Cardiac septum (tissue), 1 donor: ENCODE measurements at places on chromosomes 2 and 18.

GRCh38 chr2:223180463-223180862 is 128.5 kb downstream of the KCNE4 start:
- DNase-seq = no peak

GRCh38 chr2:98142106-98142791 is 55.3 kb downstream of the VWA3B start:
- no peak for DNase-seq

- no peak for DNase-seq
Observed at GRCh38 chr2:181585732-181586131, 71.2 kb downstream of the CERKL start.

DNA sequence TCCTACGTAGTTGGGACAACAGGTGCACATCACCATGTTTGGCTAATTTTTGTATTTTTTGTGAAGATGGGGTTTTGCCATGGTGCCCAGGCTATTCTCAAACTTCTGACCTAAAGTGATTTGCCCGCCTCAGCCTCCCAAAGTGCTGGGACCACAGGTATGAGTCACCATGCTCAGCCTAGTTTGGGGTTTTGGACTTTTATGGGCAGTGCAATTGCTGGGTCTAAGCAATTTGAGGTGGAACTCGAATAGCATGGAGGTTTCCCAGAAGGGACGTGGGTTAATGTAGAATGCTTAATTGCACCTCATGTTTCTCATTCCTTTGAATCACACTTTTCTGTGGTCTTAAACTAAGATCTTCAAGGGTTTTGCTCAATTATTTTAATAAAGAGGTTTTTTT is 102.3 kb upstream of the EPHA4 start:
- no peak for DNase-seq

GRCh38 chr2:33595385-33595784 is 3.7 kb downstream of the FAM98A start:
- DNase-seq = no peak

- DNase-seq = no peak
Observed at GRCh38 chr2:200737585-200737984, 74.1 kb upstream of the BZW1 start.

DNA sequence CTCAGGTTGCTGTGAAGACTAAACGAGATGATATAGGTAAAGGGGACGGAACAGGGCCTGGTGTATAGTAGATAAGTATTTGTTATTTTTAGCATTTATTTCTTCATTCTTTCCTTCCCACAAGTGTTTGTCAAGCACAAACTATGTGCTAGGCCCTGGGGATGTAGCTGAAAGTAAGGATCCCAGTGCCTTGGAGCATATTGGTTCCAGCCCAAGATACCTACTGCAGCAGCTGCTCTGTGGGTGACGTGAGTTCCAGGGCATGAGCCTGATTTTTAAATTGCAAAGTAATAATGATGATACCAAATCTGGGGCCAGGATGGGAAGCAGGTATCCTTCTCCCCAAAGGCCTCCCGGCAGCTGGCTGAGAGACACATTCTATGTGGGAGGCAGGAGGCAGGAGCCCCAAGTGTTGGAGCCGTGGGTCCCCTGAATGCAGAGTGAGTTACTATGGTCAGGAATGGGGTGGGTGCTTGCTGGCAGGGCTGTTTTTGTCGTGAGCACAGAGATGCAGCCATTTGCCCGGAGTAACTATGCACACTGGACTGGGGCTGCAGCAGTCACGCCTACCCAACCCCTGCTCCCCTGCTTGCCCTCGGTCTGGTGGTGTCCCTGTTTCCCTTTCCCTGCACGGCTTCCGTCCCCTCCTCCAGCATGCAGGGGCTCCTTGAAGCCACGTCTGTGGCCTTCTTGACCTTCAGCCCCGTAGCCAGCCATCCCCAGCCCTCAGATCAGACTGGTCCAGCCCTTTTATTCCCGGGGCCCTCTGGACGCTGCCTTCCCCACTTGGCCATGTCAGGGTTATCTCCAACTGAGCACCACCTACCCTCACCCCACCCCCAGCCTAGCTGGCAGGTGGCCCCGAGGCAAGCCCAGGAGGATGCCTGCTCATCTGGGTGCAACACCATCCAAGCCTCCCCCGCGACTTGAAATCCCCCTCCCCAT is 52.4 kb downstream of the INHBB start:
- DNase-seq = peak; percentile 67

DNA sequence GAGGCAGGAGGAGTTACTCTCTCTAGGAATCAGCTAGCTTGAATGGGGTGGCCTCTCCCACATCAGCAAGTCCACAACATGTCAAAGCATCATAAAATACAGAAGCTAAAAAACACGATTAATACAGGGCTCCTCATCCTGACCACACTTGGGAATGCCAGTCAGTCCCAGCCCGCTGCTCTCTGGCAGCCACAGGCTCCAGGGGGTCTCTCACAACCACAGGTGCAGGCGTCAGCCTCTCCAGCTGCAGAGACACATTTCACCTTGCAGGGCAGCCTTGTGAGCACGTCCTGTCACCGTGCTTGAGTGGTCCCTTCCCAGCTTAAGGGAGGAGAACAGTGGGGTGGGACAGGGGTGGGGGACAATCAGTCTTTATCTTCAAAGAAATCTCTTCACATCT is 137.4 kb upstream of the SH3BP4 start:
- no peak for DNase-seq

GRCh38 chr2:221571551-221572218 is 419 bp downstream of the EPHA4 start:
- peak; percentile 77 for DNase-seq

- DNase-seq = peak; percentile 79
Observed at GRCh38 chr2:170505631-170506275, 209.4 kb upstream of the SP5 start.

DNA sequence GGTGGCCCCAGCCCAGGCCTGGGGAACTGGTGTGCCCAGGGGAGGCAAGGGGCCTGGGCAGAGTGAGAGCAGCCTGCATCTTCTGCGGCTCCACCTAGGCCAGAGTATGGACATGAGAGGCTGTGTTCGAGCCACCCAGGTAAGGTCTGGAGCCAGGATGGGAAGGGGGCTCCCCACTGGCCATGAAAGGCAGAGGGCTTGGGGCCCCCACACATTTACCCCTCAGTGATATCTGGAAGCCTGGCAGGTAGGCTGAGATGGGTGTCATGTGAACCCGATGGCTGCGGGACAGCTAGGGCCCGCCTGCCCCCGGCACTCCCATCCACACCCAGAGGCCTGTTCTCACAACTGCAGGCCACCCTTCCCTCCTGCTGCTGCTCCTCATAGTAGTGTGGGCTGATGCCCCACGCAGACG is 13.2 kb downstream of the ADRA2B start:
- peak; percentile 70 for DNase-seq

- DNase-seq = no peak
Observed at GRCh38 chr2:227903381-227903780, 31.9 kb downstream of the DAW1 start.

DNA sequence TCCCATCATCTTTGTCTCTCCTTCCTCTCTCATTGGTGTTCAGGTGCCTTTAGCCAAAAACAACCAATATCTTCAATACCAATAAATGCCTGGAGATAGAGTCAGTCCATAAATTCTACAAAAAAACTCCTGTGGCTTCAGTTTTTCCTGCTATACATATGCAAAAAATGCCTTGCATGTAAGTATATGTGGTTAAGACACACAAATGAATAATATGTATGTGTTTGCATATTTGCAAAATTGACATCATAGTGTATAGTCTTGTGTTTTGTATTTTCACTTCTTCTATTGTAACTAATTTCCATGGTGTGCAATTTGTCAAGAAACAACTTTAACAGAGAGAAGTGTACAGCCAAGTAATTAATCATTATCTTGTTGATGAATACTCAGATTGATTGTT is 115.5 kb downstream of the NYAP2 start:
- DNase-seq = no peak

DNA sequence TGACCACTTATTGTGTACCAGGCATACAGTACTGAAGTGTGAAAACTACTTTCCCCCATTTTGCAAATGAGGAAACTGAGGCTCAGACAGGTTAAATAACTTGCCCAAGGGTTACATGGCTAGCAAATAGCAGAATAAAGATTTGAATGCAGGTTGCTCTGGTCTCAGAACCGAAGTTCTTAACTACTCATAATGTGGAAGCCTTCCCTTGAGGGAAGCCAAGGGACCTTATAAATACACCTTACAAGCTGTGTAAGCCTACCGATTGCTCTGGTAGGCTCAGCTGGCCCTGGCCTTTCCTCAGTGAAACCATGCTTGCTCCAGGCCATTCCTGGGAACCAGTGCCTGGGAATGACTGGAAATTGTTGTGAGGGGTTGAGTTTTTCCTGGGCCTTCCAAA is 114.6 kb upstream of the CDCA7 start:
- no peak for DNase-seq

DNA sequence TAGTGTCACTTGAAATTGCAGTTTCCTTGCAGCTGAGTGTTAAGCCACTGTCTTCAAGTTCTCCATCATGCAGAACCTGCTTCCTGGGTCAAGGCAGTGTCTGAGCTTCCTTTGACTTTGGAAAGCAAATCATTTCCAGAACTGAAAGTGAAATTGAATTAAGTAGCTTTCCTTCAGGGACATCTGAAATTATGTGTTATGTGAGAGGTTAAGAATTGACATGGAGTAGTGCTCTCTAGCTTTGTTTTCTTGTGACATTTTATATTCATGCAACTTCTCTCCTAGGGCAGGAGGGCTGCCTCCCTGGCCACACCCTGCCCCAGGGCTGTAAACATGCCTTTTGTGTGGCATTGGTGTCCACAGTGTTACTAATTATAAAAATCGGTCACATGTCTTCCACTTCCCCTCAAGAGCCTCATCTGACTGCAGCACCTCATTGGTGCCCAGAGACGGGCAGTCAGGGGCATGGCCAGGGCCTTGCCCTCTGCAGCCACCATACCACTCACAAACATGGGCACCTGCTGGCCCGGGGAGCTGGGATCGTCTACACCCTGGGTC is 14.4 kb downstream of the RAB12 start:
- DNase-seq = no peak

DNA sequence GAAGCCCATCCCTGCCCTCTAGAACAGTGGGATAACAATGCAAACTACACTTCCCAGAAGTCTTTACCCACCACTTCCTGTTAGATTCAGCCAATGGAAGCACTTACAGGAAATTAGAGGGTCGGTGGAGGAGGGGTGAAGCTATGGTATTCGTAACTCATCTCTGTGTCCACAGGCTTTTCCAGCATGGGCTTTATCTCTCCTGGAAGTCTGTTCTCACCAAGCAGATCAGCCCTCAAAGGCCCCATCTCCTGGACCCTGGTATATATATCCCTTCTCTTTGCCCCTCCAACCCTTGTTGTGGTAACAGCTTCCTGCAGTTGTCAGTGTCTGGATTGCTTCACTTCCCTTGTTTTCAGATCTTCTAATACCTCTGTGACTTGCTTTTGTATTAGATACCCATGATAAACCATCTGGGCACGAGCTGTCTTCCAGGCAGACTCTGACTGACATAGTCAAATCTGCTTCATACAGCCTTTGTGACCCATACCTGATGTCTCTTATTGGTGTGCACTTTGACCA is 475.0 kb upstream of the POU3F3 start:
- DNase-seq = no peak

DNA sequence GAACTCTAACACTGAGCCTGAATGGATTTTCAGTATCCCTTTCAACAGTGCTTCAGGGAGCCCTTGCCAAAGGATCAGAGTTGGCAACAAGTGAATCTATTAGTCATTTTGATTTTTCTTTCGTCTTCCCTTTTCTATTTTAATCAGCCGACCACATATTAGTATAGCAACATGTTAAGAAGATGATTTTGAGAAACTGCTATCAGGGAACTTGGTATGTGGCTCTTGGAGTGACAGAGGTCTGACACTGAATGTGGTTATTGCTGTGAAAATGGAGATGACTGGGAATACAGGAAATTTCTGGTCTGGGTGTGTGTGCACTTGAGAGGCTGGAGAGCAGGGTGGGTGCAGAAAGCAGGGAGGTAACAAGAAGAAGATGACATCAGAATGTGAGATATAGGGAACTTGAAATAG is 28.7 kb upstream of the IL1RL1 start:
- no peak for DNase-seq

DNA sequence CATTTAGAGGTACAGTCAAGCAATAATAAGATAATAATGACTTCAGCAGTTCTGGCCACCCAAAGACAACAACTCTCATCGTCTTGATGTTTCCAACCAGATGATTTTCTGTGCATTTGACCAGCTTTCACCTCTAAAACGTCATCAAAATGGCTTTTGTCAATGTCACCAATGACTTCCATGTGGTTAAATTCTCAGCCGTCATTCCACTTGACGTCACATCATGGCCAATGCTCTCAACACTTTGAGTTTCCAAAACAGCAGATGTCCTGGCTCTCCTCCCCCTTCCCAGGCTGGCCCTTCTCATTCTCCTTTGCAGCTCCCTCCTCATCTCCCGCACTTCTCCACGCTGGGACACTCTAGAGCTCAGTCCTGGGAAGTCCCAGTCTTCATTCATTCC is 258.3 kb downstream of the BCL2 start:
- no peak for DNase-seq

DNA sequence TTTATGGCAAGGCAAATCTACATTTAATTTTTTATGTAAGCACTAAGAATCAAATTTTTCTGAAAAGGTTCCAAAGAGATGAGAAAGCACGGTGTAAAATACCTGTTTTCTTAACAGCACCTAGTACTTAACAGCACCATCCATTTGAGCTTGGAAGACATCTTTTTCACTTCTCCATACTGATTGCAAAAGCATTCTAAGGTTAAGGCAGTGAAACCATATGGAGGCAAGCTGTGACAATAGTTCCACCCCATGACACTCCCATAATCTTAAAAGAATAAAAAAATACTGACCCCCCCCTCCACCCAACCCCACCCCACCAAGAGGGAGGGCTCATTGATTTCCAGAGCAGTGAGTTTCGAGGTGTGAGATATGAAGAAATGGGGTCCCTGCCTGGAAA is 60.6 kb downstream of the ZCCHC2 start:
- DNase-seq = no peak

GRCh38 chr2:241820625-241821384 is 11.8 kb downstream of the NEU4 start:
- peak; percentile 51 for DNase-seq

DNA sequence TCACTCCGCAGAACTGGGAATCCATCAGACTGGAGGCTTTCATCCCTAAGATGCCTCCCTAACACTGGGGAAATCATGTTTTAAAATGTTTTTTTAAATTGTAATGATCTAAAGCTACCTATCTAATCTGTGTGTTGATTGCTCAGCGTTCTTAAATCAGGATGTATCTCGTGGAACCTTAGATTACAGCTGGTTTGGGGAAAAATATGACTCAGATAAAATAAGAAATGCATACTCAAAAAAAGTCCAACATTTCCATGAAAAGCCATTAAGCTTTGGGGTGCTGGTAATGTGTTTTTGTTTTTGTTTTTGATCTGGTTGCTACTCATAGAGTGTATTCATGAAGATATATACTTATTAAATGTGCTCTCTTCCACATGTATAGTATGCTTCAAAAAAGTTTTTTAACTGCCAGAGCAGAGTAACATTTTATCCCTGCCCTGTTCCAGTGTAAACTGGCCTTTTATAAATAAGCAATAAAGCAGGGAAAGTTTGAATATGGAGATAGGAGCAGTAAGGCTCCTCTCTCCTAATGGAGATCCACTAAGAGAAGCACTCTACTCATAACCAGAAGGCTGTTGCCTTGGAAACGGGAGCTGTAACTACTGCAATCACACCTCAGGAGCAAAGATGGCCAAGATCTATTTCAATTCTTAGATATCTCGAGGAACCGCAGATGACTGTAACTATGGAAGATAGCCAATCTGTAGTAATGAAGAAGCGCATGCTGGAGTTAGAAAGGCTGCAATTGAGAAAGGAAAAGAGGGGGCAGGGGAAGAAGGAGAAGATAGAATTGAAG is 41.6 kb downstream of the ANKRD44 start:
- no peak for DNase-seq

GRCh38 chr2:64934530-64934929 is 54.7 kb upstream of the SLC1A4 start:
- DNase-seq = no peak
